A549 treated with Mapracorat at 1 μM for 4 hours (cell line): ENCODE measurements at places on chromosomes 3 and 15. TPM values are rescaled to one million over a fixed set of nuclear protein-coding genes. Genes with fewer than 3 reads are reported as not detected.

Gene POC1A
- total RNA-seq, result 14.6 to 19.0 TPM (median 17.5 TPM) in 5 replicates

Gene CXCR6
- not detected in 5 replicates for total RNA-seq

Gene FMN1
- total RNA-seq, result 0.21 to 0.43 TPM (median 0.28 TPM) in 5 replicates

Gene PIGZ
- 1.1 to 1.6 TPM (median 1.5 TPM) in 5 replicates for total RNA-seq

Gene PRTG
- 10.0 to 11.3 TPM (median 10.5 TPM) in 5 replicates for total RNA-seq

Gene MCF2L2
- 0.12 to 0.59 TPM (median 0.20 TPM) in 5 replicates for total RNA-seq

Gene COL8A1
- total RNA-seq, result not detected in 5 replicates

Gene CPN2
- not detected in 5 replicates for total RNA-seq

Gene CCDC14
- total RNA-seq, result 17.7 to 22.0 TPM (median 18.6 TPM) in 5 replicates

Gene ACOX2
- total RNA-seq, result 5.9 to 9.8 TPM (median 7.6 TPM) in 5 replicates

Gene RPLP1
- 3,436 to 4,073 TPM (median 3,731 TPM) in 5 replicates for total RNA-seq

Gene C3orf70
- 0.02 to 0.05 TPM (median 0.04 TPM) in 3 of 5 replicates, not detected in the others for total RNA-seq

Gene CHRFAM7A
- total RNA-seq, result 4.6 to 8.9 TPM (median 7.4 TPM) in 5 replicates
